ENCODE measurements at places on chromosomes 16 and 17. TPM values are rescaled to one million over a fixed set of nuclear protein-coding genes. Genes with fewer than 3 reads are reported as not detected.

USH1G gene
- not detected for total RNA-seq

DNA sequence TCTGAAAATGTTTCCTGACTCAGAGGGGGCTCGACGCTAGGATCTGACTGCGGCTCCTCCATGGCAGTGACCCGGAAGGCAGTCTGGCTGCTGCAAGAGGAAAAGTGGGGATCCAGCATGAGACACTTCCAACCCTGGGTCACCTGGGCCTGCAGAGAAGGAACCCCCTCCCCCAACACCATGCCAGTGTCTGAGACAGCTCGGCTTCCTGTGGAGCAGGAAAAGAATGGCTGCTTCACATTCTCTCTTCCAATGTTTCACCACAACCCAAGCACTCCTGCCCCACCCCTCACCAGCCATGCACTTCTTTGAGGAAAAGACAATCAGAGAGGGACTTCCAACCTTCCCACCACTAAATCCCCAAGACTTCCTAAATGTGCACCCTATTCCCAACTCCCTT is 10.8 kb downstream of the TP53 start:
- DNase-seq: no peak

CMTM1 gene
- total RNA-seq: 3.8 TPM

NECAB2 gene
- not detected for total RNA-seq

LYZL6 gene
- total RNA-seq: not detected
